Anterior cingulate cortex (tissue), 58 donors: ENCODE measurements at places on chromosomes 16 and 17.
A peak's percentile ranks its signal among the peaks of the same experiment; 100 is the strongest.

GRCh38 chr16:8955828-8956227 lies 7.9 kb downstream of the USP7 start:
- no peak for DNase-seq

GRCh38 chr17:44998646-44999045 lies 30.5 kb upstream of the C1QL1 start:
- DNase-seq, result no peak

DNA sequence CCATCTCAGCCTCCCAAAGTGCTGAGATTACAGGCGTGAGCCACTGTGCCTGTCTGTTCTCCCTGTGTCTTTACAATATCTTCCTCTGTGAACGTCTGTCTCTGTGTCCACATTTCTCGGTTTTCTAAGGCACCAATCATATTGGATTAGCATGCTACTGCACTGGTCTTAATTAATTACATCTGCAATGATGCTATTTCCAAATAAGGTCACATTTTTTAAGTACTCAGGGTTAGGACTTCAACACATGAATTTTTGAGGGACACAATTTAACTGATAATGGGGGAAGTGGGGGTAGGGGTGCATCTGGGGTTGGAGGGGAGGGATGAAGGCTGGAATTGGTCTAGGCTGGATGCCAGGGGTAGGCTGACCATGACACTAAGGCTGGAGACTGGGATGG lies 102.6 kb downstream of the N4BP1 start:
- no peak for DNase-seq

DNA sequence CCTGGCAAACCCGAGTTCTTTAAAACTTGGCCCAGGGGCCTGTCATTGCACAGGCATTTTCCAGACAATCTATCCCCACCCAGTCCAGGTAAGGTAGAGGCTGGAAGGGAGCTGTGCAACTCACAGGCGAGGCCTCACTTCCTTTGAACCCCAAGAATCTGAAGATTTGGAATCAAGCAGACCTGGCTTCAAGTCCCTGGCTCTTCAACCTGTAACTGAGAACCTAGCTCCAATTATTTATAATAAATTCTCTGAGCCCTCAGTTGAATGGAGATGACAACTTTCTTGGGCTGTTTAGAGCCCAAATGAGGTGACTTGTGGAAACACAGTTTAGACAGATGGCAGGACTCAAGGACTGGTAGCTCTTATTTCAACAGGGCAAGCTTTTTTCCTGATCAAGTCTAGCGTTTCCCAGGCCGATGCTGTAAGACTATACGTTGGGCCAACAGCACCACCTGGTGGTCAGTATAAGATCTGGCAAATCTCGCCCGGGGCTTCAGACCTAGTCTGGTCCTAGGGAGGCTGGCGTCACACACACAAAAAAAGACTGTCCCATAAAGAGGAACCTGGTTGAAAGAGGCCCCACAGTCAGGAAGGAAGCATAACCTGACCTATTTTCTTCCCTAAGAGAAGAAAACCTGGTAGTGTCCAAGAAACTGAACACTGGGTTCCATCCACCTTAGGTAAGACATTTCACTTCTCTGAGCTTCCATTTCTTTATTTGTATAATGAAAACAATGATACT lies 117.9 kb downstream of the C17orf67 start:
- DNase-seq, result peak; percentile 28

DNA sequence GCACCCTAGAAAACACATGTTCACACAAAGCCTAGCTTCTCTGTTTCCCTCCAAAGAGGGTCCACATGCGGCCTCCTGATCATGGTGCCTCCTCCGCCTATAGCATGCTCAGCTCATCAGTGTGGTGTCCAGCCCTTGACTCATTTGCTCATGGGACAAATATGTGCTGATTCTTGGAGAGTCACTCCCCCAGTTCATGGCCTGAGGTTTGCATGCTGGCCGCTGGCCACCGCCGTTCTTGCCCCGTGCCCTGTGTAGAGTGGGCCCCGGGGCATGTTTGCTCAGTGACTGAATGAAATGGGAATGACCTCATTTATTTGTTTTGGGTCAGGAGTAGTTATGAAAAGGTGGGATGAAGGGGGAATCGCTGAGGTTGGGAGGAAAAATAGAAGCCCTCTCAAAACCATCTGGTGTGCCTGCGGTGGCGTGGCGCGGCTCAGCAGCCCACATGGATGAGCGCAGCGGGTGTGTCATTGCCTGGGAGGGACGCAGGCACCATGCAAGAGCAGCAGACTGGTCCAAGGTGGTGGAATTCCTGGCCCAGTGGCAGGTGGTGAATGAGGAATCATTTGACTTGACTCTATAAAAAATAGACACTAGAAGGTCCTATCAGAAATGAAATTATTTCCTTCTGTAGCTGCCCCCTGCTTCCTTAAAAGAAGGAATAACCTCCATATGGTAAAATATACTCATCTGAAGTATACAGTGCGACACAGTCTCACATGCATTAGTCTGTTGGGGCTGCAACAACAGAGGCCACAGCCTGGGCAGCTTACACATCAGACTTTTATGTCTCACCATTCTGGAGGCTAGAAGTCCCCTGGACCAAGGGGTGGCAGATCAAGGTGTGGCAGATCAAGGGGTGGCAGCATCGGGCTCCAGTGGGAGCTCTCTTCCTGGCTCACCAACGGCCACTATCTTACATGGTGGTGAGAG lies 31.7 kb downstream of the CRISPLD2 start:
- DNase-seq, result no peak

DNA sequence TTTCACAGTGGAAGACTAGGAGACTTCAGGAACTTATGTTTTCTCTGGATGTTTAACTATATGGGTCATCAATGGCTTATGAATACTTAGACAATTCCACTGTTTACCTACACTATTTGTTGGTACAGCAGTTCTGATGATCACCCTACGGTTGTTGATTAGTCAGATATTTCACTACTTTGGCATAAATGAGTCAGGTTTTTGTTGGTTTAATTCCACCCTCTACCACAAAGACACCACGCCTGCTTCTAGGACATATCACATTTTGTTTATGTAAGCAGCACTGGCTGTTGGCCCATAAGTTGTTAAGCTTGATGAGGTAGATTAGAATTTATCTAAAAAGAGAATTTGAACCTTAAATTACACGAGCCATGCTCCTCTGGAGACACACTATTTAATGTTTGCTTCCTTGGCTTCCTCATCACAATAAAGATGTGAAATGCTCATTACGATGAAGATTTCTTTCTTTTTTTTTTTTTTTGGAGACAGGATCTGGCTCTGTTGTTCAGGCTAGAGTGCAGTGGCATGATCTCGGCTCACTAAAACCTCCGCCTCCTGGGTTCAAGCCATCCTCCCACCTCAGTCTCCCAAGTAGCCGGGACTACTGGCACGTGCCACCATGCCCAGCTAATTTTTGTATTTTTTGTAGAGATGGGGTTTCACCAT lies 4.3 kb downstream of the GDE1 start:
- no peak for DNase-seq

- no peak for DNase-seq
Observed at GRCh38 chr17:46202424-46202823, 9.2 kb upstream of the KANSL1 start.

DNA sequence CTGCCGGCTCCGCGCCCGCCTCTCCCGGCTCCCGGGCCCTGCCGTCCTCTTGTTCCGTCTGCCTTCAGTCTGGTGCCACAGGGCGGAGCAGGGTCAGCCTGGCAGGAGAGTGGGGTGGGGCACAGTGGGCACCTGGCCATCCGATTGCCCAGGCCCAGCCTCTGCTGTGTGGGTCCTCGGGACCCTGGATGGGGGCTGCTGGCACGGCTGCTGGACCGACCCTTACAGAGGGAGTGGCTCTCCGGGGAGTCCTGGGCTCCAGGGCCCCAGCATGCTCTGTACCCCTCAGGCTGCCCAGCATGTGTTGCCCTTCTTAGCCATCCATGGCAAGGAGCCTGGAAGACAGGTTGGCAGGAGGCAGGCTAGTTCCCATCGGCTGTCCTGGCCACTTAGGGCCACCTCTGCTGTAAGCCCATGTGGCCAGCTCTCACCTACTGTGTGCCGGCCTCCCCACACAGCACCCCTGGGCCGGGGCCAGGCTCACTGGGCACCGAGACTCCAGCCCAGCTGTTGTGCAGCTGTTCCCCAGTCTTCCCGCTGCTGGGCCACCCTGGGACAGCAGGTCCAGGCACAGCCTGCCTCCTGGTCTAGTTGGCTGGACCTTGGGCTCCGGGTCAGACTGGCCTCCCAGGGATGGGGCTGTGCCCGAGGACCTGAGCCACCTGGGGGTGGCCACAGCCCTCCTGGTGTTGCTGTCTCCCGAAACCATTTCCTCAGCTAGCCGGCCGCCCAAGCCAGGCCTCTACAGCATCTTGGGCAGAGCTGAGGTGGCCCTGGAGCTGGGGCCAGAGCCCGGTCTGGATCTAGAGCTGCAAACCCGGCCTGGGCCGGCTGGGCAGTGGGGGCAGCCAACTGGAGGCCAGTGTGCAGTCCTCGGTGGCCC lies 24.9 kb downstream of the BAHCC1 start:
- DNase-seq, result no peak

DNA sequence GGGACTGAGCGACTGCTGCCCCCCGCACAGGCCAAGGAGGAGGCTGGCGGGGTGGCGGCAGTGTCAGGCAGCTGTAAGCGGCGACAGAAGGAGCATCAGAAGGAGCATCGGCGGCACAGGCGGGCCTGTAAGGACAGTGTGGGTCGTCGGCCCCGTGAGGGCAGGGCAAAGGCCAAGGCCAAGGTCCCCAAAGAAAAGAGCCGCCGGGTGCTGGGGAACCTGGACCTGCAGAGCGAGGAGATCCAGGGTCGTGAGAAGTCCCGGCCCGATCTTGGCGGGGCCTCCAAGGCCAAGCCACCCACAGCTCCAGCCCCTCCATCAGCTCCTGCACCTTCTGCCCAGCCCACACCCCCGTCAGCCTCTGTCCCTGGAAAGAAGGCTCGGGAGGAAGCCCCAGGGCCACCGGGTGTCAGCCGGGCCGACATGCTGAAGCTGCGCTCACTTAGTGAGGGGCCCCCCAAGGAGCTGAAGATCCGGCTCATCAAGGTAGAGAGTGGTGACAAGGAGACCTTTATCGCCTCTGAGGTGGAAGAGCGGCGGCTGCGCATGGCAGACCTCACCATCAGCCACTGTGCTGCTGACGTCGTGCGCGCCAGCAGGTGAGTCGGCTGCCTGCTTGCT lies 5.6 kb upstream of the TMEM88 start:
- DNase-seq, result no peak

DNA sequence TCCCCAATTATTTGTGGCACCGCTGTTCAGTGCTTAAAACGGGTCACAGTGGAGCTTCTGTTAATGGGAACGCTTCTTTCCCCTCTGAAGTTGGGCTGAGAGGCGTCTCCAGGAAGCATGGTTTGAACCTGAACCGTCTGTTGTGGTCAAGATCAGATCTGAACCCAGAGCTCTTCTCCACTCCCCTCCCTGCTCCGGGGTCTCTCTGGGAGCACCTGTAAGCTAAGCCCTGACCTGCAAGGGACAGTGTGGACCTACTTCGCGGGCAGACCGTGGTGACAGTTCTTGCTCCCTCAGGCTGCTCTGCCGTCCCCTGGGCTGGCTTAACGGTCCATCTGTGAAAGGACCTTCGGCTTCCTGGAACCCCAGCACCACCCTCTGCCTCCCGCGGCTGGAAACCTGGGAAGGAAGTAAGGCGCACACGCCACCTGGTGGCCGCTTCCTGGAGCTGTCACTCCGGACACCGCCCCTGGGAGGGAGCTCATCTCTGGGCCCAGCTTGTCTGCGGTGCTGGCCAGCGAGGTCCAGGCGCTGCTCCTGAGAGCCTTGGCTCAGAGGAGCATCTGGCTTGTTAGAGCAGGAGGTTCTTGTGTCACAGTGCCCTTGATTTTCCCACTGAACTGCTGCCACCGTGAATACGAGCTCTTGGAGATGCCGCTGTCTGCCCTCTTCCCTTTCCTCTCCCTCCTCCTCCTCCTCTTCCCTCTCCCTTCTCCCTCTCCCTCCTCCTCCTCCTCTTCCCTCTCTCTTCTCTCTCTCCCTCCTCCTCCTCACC lies 518.5 kb upstream of the EEF2KMT start:
- DNase-seq, result peak; percentile 39

GRCh38 chr17:16027708-16028584 lies 28.3 kb downstream of the TTC19 start:
- no peak for DNase-seq

DNA sequence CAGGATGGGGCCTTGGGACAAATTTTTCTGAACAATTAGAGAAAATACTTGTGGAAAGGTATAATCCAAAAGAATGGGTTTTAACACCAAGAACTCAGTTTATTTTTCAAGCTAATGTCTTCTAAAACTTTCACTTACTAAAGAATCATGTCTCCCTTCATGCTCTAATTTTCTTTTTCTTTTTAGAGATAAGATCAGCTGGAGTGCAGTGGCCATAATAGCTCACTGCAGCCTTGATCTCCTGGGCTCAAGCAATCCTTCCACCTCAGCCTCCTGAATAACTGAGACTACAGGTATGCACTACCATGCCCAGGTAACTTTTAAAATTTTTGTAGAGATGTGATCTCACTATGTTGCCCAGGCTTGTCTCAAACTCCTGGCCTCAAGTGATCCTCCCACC lies 5.5 kb downstream of the OR4D1 start:
- DNase-seq, result no peak

- no peak for DNase-seq
Observed at GRCh38 chr17:31699281-31699680, 159.8 kb downstream of the COPRS start.

- no peak for DNase-seq
Observed at GRCh38 chr16:84483882-84484565, 20.4 kb downstream of the MEAK7 start.

GRCh38 chr16:89658221-89658879 lies 714 bp downstream of the SPATA33 start:
- no peak for DNase-seq

- DNase-seq, result no peak
Observed at GRCh38 chr17:28178800-28179199, 136.3 kb downstream of the NLK start.

- DNase-seq, result no peak
Observed at GRCh38 chr17:82396601-82397435, 21.3 kb upstream of the HEXD start.

- peak; percentile 71 for DNase-seq
Observed at GRCh38 chr16:83956336-83957289, 3.6 kb downstream of the OSGIN1 start.

GRCh38 chr17:56690441-56691291 lies 97.2 kb downstream of the NOG start:
- no peak for DNase-seq

GRCh38 chr17:65536573-65537342 lies 24.7 kb downstream of the AXIN2 start:
- no peak for DNase-seq

GRCh38 chr16:70151941-70152509 lies 21.6 kb upstream of the CLEC18C start:
- DNase-seq, result no peak

GRCh38 chr17:61731330-61731729 lies 132.0 kb downstream of the BRIP1 start:
- DNase-seq, result no peak

- DNase-seq, result no peak
Observed at GRCh38 chr16:2024032-2024420, 2.7 kb upstream of the NHERF2 start.

- no peak for DNase-seq
Observed at GRCh38 chr16:64440421-64440831, 681.4 kb downstream of the CDH11 start.

- no peak for DNase-seq
Observed at GRCh38 chr16:2586241-2586640, 48.4 kb downstream of the PDPK1 start.
